ENCODE measurements at places on chromosomes 3 and 15. TPM values are rescaled to one million over a fixed set of nuclear protein-coding genes. Genes with fewer than 3 reads are reported as not detected.

Gene LXN
- total RNA-seq: 16.2 TPM

Gene KBTBD13
- not detected for total RNA-seq

Gene ZBBX
- not detected for total RNA-seq

GRCh38 chr3:55205990-55206389 is 278.1 kb upstream of the LRTM1 start:
- no peaks in the 10 kb centered on the region for H3K27me3 ChIP-seq
- no peak overlapping the region for H3K27ac ChIP-seq
- H3K4me3 ChIP-seq: no peak overlapping the region
- H3K4me1 ChIP-seq: no peaks in the 10 kb centered on the region
- DNase-seq: no peak

DNA sequence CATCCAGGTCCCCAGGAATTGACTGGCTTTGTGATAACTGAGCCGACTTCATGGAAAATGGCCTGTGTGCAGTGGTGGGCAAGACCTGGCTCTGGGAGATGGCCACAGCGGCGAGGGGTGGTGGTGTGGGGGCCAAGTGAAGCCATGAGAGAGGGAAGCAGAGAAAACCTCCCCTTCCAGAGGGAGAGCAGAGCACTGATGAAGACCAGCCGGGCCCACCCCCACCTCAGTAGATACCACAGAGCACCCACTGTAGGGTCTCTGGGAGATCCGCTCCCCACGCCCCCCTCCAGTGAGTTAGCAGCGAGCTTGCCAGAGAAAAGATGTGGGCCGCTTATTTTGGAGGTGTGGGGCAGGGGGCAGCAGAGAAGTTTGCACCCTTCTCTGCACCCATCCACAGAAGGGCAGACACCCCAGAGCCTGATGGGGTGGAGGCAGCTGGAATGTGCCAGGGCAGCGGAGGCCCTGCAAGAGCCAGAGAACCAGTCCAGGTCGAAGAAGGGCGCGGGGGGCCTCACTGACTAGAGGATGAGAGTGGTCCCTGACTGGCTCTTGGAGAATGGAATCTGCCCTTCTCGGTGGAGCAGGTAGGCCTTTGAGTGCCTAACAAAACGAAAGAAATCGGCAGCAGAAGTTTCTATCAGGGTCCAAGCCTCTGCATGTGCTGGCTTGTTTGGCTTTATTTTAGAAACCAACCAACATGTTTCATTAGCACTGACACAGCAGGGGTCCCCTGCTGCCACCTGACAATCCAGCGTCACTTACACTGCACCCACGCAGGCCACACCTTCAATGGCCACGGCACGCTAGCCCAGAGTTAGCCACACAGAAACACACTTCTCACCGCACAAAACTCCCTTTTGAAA is 28.3 kb downstream of the MELTF start:
- peaks cover 2% of the 10 kb centered on the region for H3K27me3 ChIP-seq
- H3K4me1 ChIP-seq: peaks cover 11% of the 10 kb centered on the region
- H3K36me3 ChIP-seq: no peaks in the 10 kb centered on the region

DNA sequence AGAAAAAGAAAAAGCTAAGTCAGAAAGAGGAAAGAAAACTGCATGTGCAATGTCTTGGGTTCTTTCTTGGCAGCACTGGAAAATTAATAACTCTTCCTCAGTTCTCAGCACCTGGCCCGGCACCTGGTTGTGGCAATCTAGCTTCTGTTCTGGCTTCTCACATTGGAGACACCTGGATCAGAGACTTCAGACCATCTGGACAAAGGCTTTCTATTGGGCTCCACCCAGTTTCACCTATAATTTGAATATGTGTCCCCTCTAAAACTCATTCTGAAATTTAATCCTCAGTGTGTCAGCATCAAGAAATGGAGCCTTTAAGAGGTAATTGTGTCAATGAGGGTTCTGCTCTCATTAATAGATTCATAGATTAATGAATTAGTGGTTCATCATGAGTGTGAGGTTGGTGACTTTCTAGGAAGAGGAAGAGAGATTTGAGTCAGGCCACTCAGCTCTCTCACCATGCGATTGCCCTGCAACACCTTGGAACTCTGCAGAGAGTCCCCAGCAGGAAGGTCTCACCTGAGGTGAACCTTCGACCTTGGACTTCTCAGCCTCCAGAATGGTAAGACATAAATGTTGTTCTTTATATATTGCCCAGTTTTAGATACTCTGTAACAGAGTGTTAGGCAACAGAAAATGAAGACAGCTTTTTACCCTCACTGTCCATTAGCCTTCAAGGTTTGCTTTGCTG is 679.9 kb downstream of the NTRK3 start:
- no peak overlapping the region for H3K4me3 ChIP-seq
- H3K27ac ChIP-seq: no peak overlapping the region
- no peaks in the 10 kb centered on the region for H3K4me1 ChIP-seq

DNA sequence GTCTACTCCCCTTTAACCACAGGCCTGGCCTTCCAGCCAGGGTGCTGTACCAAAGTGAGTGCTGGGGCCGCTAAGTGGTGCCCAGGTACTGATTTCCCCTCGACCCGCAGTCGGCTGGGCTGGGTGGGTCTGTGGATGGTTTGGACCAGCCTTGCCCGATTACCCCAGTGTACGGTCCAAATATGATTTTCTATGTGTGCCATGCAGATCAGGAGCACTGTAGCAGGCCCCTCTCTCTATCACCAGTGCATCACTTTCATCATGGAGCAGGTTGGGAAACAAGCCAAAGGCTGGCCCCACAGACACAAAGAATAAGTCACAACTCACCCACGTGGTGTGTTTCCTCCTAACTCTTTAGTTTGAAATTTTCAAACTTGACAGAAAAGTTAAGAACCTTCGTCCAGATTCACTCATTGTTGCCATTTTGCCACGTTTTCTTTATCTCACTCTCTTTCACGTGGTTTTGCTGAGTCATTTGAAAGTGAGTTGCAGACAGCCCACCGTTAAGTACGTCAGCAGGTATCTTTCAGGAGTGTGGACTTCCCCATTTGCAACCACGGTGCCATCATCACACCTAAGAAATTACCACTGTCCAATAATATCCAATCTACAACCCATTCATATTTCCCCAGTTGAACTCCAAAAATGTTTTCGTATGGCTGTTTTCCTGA is 37.0 kb downstream of the ZNF710 start:
- peak; percentile 80 for DNase-seq
- peaks cover 65% of the 10 kb centered on the region for H3K4me1 ChIP-seq
- no peaks in the 10 kb centered on the region for H3K36me3 ChIP-seq
- H3K27me3 ChIP-seq: no peaks in the 10 kb centered on the region

DNA sequence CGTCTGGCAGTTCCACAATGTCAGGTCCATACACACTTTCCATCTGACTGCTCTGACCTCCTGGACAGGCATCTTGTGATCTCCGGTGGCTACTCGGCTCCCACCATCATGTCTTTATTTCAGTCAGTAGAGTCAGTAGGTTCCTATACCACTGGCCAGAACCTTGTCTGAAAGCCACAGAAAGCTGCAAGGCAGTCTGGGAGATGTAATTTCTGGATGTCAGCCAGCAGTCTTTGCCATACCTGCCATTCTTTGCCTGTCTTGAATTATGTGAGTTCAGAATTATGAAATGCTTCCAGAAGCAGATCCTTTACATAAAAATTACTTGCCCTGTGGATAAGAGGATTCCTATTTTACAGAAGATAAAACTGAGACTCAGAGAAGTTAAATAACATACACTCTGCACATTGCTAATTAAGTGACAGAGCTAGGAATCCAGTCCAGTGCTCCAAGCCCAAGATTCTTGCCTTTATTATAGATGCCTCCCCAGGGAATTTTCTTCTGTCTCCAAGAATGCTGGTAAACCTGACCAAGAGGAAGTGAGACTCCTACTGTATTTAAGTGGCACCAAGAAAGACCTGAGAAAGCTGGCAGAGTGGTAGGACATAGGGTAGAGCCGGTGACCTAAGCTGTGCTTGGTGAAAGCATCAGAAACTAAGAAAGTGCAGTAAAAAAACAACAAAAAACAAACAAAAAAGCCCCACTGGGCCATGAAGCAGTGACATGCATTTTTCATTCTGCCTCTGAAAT is 75.6 kb downstream of the IQCH start:
- H3K36me3 ChIP-seq: no peaks in the 10 kb centered on the region
- H3K27ac ChIP-seq: no peak overlapping the region
- no peak overlapping the region for H3K4me3 ChIP-seq
- H3K4me1 ChIP-seq: no peaks in the 10 kb centered on the region

- H3K27me3 ChIP-seq: peaks cover 12% of the 10 kb centered on the region
- H3K36me3 ChIP-seq: no peaks in the 10 kb centered on the region
- H3K4me1 ChIP-seq: no peaks in the 10 kb centered on the region
- no peak for DNase-seq
- H3K4me3 ChIP-seq: no peak overlapping the region
Measured at GRCh38 chr15:38176155-38176554, 76.5 kb upstream of the SPRED1 start.

GRCh38 chr15:93047621-93048425 is 41.2 kb downstream of the RGMA start:
- H3K27me3 ChIP-seq: peaks cover 5% of the 10 kb centered on the region
- peak overlapping the region; percentile 2 for H3K27ac ChIP-seq
- no peaks in the 10 kb centered on the region for H3K36me3 ChIP-seq
- no peak overlapping the region for H3K4me3 ChIP-seq

- H3K36me3 ChIP-seq: peaks cover 1% of the 10 kb centered on the region
- H3K4me3 ChIP-seq: no peak overlapping the region
- DNase-seq: no peak
- H3K27me3 ChIP-seq: peaks cover 38% of the 10 kb centered on the region
- H3K4me1 ChIP-seq: peaks cover 4% of the 10 kb centered on the region
Measured at GRCh38 chr15:98581715-98582114, 66.6 kb upstream of the IGF1R start.

GRCh38 chr3:66075281-66075680 is 36.6 kb upstream of the MAGI1 start:
- H3K36me3 ChIP-seq: no peaks in the 10 kb centered on the region
- no peaks in the 10 kb centered on the region for H3K4me1 ChIP-seq
- no peak for DNase-seq
- no peak overlapping the region for H3K4me3 ChIP-seq
- H3K27ac ChIP-seq: no peak overlapping the region
- H3K27me3 ChIP-seq: no peaks in the 10 kb centered on the region

DNA sequence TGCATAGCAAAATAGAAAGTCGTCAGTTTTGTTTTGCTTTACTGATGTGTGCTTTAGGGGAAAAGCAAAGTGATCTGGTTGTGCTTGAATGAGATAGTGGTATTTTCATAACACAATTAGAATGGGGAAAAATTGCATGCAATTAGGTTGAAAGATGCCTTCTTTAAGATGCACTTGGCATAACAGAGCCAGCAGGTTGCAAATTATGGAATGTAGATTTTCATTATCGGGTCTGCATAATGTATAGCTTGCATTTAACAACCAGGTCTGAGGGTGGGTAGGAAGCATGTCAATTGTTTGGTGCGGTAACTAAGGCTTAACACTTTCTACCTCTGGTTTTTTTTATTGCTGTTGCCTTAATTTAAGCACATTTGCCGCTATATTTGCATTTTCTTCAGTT is 370.7 kb upstream of the MCTP2 start:
- H3K4me3 ChIP-seq: no peak overlapping the region
- DNase-seq: no peak
- peaks cover 4% of the 10 kb centered on the region for H3K4me1 ChIP-seq
- H3K27me3 ChIP-seq: peaks cover 2% of the 10 kb centered on the region
- no peak overlapping the region for H3K27ac ChIP-seq

DNA sequence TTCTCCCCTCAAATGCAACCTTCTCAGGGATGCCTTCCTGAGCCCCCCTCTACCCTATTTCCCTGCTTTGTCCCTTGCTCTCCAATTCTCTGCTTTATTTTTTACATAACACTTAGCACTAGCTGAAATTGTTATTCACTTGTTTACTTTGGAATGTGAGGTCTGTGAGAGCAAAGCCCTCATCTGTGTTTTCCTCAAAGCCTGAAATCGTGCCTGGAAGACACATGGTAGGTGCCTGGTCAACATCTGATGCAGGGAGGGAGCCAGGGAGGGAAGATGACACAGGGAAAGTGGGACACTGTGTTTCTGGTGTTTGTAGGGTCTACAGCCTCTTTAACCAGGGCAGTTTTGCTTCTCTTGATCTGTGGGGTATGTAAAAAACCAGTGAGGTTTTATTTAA is 23.6 kb downstream of the EIF2AK4 start:
- H3K4me1 ChIP-seq: peaks cover 2% of the 10 kb centered on the region
- H3K27me3 ChIP-seq: no peaks in the 10 kb centered on the region
- no peak overlapping the region for H3K27ac ChIP-seq

GRCh38 chr3:115937054-115937453 is 313.7 kb downstream of the GAP43 start:
- no peak for DNase-seq
- no peaks in the 10 kb centered on the region for H3K36me3 ChIP-seq
- no peak overlapping the region for H3K27ac ChIP-seq
- H3K4me3 ChIP-seq: no peak overlapping the region
- H3K27me3 ChIP-seq: no peaks in the 10 kb centered on the region
- H3K4me1 ChIP-seq: no peaks in the 10 kb centered on the region

All from activated CD4-positive, alpha-beta T cell treated with anti-CD3 and anti-CD28 coated beads, Interleukin-2, amount 10 ng/mL, durations not matched to agents 24 days and 14 days (primary cell).